CD4-positive, alpha-beta T cell treated with Interleukin-12 subunit alpha and Interleukin-12 subunit beta, for 1 hour (primary cell): ENCODE measurements at places on chromosomes 7 and 10.
A peak's percentile ranks its signal among the peaks of the same experiment; 100 is the strongest.

DNA sequence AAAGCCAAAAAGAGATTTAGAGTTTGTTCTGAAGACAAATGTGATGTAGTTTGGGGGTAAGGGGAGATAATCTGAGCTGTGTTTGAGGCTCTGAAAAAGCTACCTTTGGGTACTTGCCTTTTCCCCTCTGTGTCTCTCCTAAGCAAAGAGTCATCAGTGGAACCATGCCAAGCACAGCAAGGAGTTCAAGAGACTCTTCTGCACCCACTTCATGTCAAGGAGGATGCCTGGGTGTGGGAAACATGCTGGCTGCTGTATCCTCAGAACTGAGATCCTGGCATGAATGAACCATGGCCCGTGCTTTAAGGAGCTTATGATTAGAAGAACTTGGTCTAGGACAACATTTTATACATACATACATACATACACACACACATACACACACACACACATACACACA, 142.9 kb downstream of the NOC3L start:
- DNase-seq, result no peak

DNA sequence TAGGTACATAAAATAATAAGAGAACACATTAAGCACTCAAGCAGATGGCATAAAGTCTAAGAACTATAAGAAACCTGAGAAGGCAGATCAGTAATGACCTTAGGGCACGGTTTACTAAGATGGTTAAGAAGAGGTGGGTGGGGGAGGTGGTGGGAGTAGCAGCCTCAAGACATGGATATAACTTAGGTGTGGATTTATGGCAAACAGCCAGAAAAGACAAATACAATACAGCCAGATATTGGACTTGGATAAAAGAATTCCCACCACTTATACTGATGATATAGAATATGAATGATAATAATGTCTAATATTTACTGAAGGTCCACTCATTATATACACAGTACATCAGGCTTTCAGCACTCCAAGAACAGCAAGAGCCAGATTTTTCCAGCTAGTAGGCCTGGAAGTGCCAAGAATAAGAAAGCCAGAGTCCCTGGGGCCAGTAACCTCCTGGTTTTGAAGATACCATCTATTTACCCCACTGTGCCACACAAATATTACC, 11.9 kb downstream of the DPY19L1 start:
- DNase-seq, result no peak

DNA sequence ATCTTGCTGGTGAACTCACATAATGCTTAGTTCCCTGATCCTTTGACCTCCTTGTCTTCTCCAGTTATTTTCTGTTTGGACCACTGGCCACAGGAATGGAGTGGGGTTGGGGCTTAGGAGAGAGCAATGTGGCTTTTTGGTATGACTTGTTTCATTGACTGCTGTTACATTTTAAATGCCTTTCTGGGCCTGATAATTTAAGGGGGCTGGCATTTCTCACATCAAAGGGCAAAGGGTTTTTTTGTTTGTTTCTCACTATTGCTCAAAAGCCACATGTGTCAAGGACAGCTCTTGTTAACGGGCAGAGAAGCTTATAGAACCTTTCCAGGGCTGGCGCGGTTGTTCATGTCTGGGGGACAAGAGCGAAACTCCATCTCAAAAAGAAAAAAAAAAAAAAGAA, 161.2 kb upstream of the TNRC18 start:
- no peak for DNase-seq

- peak; percentile 14 for DNase-seq
These were observed 50.7 kb upstream of the RHEB start for GRCh38 chr7:151570366-151570915.

DNA sequence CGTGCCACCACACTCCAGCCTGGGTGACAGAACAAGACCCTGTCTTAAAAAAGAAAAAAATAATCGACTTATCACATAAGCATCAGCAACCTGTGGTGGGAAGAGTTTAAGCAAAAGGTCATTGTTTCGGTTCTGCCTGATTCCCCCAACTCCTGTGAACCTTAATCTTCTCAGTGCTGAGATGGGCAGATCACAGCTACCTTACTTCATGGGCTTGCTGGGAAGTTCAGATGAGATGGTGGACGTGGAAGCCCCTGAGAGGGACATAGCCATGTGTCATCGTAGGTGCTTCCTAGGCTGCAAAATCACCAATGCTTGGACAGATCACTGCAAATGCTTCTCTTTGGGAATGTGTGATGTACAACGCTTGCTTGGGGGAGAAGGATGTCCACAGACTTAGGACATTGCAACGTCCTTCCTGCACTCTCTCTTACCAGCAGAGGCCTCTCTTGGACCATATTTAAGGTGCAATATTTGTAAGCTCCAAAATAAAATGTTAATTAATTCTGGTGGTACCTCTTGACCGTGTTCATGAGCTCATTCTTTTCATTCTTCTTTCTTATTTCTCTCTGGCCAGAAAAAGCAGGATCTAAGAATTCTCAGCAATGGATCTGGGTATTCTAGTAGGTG, 8.6 kb downstream of the GJD4 start:
- DNase-seq, result no peak

GRCh38 chr10:105239311-105240219, 598.5 kb downstream of the SORCS3 start:
- no peak for DNase-seq

- no peak for DNase-seq
These were observed 64.0 kb downstream of the TACR2 start for GRCh38 chr10:69352569-69353264.

DNA sequence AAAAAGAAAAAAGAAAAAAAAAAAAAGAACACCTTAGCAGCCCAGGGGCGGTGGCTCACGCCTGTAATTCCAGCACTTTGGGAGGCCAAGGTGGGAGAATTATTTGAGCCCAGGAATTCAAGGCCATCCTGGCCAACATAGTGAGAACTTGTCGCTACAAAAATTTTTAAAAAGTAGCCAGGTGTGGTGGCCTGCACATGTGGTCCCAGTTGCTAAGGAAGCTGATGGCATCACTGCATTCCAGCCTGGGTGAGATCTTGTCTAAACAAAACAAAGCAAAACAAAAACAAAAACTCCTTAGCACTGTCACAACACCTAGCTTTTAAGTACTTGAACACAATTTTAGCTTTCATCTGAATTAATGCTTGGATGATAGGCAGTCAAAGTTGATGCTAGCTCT, 86.3 kb upstream of the MKLN1 start:
- no peak for DNase-seq

- no peak for DNase-seq
These were observed 353.5 kb downstream of the TCERG1L start for GRCh38 chr10:130958003-130958402.

- no peak for DNase-seq
These were observed 148.2 kb upstream of the LRRTM3 start for GRCh38 chr10:66777665-66778064.

GRCh38 chr7:6482743-6483119, 35.0 kb upstream of the DAGLB start:
- no peak for DNase-seq

DNA sequence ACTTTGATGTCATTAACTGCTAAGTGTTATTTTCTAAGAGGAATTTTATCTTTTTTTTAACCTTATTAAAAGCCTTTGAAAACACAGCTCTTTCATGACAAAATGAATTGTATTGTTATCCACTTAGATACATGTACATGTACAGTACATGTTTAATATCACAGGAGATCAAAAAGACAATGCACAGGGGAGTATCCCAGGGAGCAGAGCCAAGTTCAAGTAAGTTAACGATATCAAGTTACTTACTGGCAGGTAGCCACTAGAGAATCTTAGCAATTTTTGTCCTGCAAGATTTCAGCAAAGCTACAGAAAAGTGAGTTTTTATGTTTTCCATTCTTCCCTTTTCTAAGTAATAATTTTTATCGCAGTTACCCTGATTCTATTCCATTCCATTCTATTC, 33.9 kb upstream of the ARL4A start:
- DNase-seq, result no peak

GRCh38 chr10:2744547-2745200, 322.7 kb upstream of the PFKP start:
- DNase-seq, result no peak

DNA sequence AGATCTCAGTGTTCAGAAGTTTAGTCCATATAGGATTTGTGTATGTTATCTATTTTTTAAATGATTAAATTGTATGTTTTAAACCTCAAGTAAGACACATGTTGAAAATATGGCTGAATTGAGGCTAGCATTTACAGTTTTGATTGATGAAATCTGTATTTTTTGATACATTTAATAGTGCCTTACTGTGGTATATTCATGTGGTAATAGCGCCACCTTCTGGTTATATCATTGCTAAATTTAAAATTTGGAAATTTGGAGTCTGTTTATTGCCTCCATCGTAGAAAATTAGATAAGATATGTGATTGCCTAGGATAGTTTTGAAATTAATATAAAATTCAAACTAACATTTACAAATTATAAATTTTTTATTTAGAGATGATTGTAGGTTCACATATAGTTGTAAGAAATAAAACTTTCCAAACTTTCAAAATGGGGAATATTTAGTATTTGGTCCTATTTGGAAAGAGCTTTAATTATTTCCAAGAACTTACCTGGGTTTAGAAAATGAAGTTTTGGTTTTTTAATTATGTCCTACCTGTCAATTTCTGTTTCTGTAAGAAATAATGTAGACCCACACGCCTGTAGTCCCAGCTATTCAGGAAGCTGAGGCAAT, 19.1 kb upstream of the ARMS2 start:
- peak; percentile 70 for DNase-seq

DNA sequence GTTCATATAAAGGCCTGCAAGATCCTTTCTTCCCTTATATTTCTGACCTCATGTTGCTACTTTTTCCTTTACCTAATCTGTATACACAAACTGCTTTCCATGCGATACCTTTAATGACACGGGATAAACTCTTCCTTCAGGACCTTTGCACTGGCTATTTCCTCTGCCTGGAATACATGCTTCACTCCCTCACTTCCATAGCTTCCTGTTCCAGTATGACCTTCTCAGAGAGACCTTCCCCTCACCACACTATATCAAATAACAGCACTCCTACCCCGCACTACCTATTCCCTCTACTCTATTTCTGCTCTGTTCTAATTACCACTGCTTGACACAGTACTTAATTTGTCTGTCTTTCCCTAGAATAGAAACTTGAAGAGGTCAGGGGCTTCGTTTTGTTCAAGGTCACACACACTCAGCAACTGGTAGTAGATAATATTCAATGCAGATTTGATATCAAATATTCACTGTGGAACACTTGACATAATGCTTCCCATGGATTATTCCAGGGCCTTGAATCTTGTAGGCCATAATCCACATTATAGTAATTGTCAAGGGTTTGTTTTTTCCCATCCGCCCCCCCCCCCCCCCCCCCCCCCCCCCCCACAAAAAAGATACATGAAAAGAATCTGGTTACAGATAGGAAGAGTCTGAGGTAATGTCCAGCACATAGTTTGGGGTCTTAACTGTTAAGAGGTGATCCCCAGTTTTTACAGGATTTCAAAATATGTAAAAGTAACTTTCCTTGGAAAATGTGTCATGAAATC, 11.1 kb downstream of the SYPL1 start:
- no peak for DNase-seq

DNA sequence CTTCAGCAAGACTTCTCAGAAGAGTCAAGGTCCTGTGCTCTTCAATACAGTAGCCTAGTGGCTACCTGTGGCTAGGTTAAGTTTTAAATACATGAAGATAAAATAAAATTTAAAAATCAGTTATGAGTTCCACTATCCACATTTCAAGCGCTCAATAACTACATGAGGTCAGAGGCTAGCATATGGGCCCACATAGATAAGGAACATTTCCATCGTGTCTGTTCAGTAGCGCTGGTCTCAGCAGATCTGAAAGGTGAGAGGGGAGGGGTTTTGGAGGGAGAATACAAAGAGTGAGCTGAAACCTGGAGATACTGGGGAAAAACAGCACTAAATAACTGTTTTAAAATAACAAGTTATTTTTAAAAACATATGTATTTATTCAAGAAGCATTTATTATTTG, 219.0 kb downstream of the TRIL start:
- no peak for DNase-seq

GRCh38 chr10:118497227-118497626, 98.2 kb downstream of the PRLHR start:
- no peak for DNase-seq

- DNase-seq, result no peak
These were observed 17.9 kb downstream of the BNIP3 start for GRCh38 chr10:131963811-131964210.

- DNase-seq, result no peak
These were observed 20.3 kb upstream of the PFKP start for GRCh38 chr10:3046981-3047547.

- no peak for DNase-seq
These were observed 220.5 kb downstream of the MLLT10 start for GRCh38 chr10:21754410-21755011.

- DNase-seq, result no peak
These were observed 159.2 kb downstream of the NEURL1 start for GRCh38 chr10:103652599-103653281.

GRCh38 chr10:17425584-17426262, 28.7 kb downstream of the ST8SIA6 start:
- peak; percentile 64 for DNase-seq

DNA sequence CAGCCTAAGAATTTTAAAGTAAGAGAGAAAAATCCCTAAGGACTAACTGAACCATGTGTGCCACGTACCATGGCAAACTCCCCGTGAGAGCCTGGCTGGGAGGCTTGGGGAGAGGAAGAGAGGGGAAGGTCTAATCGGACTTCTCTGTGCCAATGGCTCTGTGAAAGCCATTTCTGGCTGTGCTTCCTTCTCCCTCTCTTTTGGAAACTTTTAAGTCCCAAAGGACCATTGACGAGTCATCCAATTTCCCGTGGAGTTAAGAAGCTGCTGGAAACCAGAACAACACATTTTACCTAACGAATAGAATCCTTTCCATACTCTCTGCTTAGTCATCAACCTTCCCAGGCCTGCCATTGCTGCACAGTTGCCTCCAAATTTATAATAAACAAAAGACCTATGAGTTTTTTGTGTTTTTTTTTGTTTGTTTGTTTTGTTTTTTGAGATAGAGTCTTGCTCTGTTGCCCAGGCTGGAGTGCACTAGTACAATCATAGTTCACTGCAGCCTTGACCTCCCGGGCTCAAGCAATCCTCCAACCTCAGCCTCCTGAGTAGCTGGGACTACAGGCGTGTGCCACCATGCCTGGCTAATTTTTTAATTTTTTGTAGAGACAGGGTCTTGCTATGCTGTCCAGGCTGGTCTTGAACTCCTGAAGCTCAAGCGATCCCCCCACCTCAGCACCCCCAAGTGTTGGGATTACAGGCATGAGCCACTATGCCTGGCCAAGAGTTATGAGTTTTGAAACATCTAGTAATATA, 13.2 kb downstream of the LAMB1 start:
- no peak for DNase-seq

- no peak for DNase-seq
These were observed 25.1 kb upstream of the RAB18 start for GRCh38 chr10:27479016-27479415.

- DNase-seq, result no peak
These were observed 575.2 kb upstream of the POT1 start for GRCh38 chr7:125504848-125505247.

DNA sequence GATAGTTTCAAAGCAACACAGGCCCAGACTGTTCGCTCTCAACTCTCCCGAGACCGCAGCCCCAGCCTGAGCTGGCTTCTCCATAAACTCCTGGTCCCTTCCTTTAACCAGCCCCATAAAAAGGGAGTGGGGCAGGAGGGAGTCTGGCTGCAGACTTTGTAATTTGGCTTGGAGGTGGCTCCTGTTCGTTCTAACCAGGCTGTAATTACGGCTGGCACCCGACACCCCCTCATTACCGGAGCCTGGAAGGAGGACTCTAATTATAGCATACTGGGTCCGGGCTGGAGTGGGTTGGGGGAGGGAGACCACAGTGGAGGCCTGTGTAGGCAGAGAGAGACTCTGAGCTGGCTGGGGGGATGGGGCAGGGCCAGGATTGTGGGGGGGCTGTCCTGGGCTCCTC, 49.7 kb downstream of the UNC5B start:
- no peak for DNase-seq
